ENCODE measurements at places on chromosomes 13 and 19.

GRCh38 chr19:40908976-40909375, 26.9 kb upstream of the CYP2A7 start:
- no peak for DNase-seq

DNA sequence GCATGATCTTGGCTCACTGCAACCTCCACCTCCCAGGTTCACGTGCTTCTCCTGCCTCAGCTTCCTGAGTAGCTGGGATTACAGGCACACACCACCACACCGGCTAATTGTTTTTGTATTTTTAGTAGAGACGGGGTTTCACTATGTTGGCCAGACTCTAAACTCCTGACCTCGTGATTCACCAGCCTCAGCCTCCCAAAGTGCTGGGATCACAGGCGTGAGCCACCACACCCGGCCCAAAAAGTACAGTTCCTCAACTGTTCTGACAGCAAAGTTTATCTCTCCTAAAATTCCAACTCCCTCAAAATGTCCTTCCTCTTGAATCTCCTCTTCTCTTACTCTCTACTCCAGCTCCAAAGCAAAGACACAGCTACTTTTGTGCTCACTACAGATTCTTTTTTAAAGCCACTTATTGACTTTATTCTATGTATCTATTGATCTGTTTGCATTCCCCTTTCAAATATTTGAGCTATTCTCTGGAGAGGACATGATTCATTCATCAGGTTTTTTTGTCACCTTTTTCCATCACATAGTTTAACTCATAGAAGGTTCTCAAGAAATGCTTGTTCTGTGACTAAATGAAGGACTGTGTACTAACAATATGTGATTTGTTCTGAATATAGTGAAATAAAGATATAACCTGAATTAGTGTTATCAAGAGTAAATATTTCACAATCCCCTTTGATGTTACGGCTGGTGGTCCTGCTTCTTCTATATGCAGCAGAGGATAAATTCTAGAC, 142.2 kb downstream of the TBC1D4 start:
- no peak for DNase-seq

DNA sequence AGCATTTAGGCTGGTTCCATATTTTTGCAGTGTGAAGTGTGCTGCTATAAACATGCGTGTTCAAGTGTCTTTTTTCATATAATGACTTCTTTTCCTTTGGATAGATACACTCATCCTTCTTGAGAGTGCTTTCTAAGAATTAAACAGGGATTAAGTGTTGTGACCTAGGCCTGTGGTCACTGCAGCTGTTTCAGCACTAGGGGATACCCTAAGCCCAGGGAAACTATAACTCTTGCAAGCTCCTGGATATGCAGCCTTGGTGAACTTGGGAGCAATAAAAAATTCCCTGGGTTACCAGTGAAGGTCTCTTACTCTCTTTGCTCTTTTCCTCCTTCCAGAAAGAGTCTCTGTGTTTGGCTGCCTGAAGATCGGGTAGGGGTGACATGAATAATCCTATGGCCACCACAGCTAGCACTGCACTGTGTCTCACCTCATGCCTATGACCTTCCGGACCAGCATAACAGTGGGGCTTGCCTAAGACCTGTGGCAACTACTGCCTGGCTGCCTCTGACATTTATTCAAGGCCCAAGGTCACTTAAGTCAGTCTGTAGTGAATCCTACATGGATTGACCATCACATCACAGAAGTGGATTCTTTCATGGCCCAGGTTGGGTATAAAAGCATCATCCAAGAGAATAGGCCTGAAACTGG, 799.7 kb downstream of the DACH1 start:
- DNase-seq = peak; percentile 17

GRCh38 chr19:16585808-16586476, 13.7 kb upstream of the SLC35E1 start:
- no peak for DNase-seq

GRCh38 chr19:4580961-4581665, 21.6 kb upstream of the SEMA6B start:
- DNase-seq = no peak

DNA sequence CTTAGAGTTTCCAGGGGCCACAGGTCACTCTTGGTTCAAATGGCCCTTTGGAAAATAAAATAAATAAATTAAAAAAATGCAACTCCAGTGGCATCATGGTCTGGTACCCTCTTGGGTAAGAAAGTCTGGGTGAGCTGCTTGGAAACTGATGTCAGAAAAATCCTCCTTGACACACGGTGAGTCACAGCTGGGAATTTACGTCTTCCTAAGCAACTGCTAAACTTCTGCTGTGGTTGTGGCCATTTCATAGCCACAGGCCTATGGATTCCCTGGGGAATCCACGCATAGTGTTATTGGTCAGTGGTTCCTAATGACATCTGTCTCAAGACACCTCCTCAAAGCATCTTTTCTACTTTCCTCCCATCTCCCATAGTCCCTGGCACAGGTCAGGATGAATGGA, 220.8 kb downstream of the COG6 start:
- no peak for DNase-seq

GRCh38 chr13:35649162-35649561, 172.7 kb upstream of the MAB21L1 start:
- DNase-seq = no peak

- DNase-seq = no peak
These were observed 179.7 kb downstream of the SPRY2 start for GRCh38 chr13:80161219-80161618.

DNA sequence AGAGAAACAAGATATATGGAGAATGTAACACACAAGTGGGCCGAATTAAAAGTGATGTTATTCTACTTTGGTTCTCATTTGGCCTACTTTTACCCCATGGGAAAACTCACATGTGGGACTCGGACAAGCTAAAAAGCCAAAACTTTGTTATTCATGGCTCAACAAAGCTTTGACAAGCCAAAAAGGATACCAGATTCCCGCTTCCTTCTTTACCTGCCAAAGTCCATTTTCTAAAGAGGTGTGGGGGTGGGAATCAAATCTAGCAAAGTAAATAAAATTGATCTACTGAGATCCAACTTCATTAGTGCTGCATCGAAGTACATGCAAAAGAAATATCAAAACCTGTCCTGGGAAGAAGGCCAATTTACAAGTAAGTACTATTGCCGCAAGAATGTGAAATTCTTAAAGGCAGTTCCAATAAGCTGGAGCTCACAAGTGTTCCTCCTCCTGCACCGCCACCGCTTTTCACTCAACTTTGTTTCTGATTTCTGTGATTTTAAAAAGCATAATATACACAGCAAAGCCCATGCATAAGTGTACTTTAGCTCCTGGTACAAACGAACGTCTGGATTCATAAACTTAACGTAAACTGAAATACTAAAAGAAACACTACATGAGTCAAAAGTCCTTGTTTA, 1.1 kb downstream of the LNX2 start:
- no peak for DNase-seq

DNA sequence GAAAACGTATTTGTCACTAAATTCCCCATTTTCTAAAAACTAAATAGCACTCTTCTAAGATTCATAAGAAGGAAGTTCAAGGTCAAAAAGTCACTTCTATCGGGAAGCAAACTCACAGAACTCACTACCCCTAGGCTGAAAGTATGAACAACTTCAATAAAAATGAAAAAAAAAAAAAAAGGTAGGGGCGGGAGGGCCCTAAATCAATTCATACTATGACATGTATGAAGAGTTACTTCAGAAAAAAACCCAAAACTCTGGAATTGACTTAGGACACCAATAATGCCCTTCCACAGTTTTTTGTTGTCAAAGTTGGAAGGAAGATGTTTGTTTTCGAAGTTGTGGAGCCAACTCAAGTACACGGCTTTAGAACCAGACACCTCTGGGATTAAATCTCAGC, 1.1 kb downstream of the SUCLA2 start:
- no peak for DNase-seq

GRCh38 chr13:81540777-81541176, 1199.9 kb upstream of the SPRY2 start:
- DNase-seq = no peak

GRCh38 chr19:19181488-19181998, 10.4 kb downstream of the BORCS8 start:
- no peak for DNase-seq

GRCh38 chr19:13119627-13120026, 1.6 kb downstream of the NACC1 start:
- no peak for DNase-seq

DNA sequence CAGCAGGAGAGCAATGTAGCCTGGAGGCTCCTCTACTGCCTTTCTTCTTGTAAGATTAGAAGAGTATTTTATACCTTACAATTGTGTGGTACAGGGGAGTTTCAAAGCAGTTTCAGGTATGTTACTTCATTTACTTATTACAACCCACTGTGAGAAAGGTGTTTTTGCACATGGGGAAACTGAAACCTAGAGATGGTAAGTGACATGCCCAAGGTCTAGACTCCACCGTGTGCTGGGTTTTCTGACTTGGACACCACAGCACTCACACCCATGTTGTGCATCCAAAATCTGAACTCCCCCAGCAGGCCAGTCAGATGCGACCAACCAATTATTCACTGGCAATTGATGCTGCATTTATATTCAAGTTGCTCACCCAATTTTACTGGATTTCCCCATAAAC, 22.8 kb downstream of the ERICH6B start:
- no peak for DNase-seq

GRCh38 chr19:16386619-16387240, 62.1 kb downstream of the KLF2 start:
- DNase-seq = no peak

GRCh38 chr13:98254513-98254912, 77.4 kb upstream of the RNF113B start:
- no peak for DNase-seq

DNA sequence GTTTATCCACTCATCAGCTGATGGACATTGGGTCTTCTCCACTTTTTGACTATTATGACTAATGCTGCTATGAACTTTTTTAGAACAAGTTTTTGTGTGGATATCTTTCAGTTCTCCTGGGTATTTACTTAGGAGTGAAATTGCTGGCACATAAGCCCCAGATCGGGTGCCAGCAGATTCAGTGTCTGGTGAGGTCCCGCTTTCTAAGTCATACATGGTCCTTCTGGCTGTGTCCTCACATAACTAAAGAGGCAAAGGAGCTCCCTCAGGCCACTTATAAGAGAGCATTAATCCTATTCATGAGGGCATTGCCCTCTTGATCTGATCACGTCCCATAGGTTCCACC, 600 bp upstream of the ZNF226 start:
- no peak for DNase-seq

GRCh38 chr19:52397310-52398080, at the start of gene ZNF528:
Gene ZNF528, plus strand, starts transcription at chr19:52397849. Its CDS starts 4,165 bp downstream, at chr19:52402014.
- DNase-seq = peak; percentile 82

DNA sequence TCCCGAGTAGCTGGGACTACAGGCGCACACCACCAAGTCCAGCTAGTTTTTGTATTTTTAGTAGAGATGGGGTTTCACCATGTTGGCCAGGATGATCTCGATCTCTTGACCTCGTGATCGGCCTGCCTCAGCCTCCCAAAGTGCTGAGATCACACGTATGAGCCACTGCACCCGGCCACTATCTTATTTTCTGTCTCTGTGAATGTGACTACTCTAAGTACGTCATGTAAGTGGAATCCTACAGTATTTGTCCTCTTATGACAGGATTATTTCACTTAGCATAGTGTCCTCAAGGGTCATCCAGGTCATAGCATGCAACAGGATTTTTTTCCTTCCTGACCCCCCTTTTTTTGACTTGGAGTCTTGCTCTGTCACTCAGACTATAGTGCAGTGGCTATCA, 4.8 kb upstream of the TMEM91 start:
- DNase-seq = no peak

GRCh38 chr13:75533861-75534260, 3.8 kb downstream of the COMMD6 start:
- no peak for DNase-seq

DNA sequence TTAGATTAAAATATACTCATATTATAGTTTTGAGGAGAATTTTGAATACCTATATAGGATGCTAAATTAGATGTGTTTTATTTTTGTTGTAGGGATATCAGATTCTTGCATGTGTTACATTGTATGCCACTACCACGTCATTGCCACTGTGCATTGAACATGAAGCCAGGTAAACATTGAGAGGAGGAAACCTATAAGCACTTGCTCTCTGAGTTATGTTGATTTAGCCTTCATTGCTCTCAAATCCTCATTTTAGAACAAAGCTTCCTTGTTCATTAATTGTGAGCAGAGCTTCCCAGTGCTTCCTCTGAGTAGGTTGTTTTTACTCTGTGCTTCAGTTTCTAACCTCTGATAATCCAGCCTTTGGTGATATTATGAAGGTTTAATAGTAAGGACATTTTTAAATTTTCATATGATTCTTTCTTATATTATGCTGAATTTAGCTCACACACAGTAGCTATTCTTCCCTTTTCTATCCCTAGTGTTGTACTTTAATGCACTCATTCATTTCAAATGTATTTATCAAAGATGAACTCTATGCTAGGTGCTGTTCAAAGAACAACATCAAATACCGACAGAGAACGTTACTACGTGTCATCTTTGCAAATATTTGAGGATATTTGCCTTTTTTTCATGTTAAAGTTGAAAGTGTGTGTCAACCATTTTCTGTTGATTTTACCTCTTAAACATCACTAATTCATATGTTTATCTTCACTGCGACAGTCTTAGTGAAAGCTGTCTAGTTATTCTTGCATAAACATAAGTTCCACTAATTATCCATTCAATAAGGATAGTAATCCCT, 1448.0 kb upstream of the MIR17HG start:
- DNase-seq = peak; percentile 98

GRCh38 chr13:112782429-112783010, 92.7 kb downstream of the ATP11A start:
- no peak for DNase-seq

DNA sequence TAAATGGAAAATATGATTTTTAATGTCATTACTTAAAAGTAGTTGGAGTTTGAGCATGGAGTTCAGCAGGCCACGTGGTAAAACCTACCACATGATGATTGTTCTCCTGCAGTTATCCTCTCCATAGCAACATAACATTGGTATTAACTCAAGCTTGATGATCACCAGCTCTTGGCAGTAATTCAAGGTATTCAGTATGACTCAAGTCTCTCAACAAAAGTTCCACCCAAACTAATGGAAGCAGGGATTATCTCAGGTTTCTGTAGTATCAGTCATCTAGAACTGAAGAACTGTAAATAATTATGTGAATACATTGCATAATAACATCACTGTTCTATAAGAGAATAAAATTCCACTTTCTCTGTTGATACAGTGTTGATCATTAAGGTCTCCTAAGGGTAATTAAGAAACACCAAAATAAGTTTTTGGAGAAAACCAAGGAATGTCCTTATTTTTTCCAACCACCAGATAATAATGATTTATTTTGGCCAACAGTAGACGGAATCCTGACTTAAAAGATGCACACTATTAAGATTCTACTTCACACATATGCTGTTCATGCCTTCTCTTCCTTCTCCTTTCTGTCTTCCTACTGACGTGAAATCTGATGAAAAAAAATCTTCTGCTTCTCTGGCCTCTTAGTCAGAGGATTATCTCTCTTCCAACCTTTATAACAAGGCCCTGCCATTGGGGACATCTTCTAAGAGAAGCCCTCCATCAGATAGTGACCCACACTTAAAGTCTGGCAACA, 1092.3 kb downstream of the EFNB2 start:
- DNase-seq = peak; percentile 85

GRCh38 chr13:100035936-100036335, 53.0 kb upstream of the PCCA start:
- no peak for DNase-seq

- no peak for DNase-seq
These were observed 36.1 kb downstream of the WDFY2 start for GRCh38 chr13:51620165-51620983.

- DNase-seq = no peak
These were observed 88.4 kb downstream of the IRS2 start for GRCh38 chr13:109697936-109698335.
